ENCODE measurements at places on chromosomes 6 and 20.

DNA sequence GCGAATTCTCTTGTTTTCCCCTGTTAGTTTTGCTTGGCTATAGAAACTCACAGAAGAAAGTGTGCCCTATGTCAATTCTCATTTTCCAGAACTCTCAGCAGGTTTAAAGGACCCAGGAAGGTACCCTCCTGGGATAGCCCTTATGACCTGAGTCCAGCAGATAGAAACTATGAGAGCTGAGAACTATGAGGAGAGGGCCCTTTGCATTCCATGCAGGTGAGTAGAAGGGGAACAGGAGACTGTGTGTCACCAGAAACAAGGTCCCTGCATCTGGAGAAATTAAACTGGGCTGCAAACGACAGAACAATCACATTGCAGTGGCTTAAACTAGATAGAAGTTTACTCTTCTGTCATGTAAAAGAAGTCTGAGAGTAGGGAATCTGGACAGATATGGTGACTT lies 35.7 kb upstream of the SCUBE3 start:
- DNase-seq = no peak

DNA sequence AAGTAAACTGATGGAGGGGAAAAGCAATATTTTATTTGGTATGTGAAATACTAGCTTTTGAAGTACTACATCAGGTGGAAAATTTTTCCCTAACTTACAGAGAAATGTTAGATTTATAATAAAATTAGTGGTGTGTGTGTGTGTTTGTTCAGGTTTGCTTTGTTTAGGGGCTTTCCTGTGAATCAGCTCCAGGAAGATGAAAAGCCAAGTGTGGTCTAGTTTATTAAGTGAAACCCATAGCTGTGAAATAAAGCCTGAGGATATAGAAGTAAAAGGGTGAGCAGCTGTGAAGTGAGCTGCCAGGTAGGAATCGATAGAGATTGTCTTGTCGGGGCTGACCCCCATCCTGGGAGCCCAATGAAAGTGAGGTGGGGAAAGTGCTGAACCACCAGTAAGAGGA lies 347.6 kb upstream of the IMPG1 start:
- no peak for DNase-seq

DNA sequence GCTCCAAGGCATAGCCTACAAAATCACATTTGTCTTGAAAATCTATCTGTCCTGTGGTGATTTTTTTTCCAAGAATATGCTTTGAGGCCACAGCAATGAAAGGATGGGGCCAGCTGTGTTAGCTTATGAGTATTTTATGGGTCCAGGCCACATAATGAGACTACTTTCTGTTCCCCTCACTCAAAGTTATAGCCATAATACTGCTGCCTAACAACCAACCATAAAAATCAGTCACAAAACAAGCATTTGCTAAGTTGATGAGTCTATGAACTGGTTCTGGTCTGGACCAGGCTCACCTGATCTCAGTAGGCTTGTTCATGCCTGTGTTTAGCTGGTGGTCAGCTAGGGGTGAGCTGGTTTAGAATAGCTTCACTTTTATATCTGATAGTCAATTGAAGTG lies 192.5 kb upstream of the PLCB4 start:
- no peak for DNase-seq

GRCh38 chr6:27672113-27672799 lies 199.4 kb upstream of the ZNF184 start:
- peak; percentile 47 for DNase-seq

- DNase-seq = no peak
These were observed 223.8 kb downstream of the HAO1 start for GRCh38 chr20:7716286-7716972.

GRCh38 chr20:61436283-61436666 lies 184.2 kb downstream of the CDH4 start:
- no peak for DNase-seq

- no peak for DNase-seq
These were observed 45.6 kb upstream of the IPCEF1 start for GRCh38 chr6:154402081-154402780.

- DNase-seq = peak; percentile 27
These were observed 643 bp upstream of the SLC35D3 start for GRCh38 chr6:136921381-136921935.

DNA sequence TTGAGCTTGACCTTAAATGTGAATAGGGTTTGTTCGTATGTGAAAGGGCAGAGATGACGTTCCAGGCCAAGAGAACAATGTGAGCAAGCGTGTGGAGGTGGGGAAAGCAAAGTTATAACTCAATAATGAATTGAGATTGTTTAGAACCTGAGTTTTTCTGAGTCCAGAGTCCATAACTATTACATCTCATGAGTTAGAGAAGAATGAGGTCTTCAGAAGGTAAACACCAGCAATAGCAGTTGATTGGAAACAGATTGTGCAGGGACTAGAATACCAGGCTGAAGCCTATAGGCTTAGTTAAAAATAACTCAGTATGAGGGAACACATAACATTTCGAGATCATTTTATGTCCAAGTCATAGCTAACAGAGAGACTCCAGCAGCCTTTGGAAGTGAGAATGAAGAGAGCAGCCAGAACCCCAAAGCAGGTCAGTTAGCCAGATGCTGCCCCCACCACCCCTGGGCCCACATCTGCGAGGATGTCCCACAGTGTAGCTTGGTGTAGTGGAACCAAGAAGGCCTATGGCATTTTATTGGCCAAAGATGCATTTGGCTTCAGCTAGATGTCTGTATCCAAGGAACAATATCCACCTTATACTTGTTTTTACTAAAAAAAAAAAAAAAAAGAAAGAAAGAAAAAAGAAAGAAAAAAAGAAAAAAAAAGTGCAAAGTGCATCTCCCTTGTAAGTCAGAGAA lies 121.7 kb downstream of the TNFRSF21 start:
- DNase-seq = peak; percentile 43

- DNase-seq = no peak
These were observed 17.1 kb upstream of the SASH1 start for GRCh38 chr6:148325316-148326068.

GRCh38 chr20:46063652-46064054 lies 26.1 kb downstream of the NCOA5 start:
- no peak for DNase-seq

- no peak for DNase-seq
These were observed 344.6 kb upstream of the ARID1B start for GRCh38 chr6:156432543-156432942.

DNA sequence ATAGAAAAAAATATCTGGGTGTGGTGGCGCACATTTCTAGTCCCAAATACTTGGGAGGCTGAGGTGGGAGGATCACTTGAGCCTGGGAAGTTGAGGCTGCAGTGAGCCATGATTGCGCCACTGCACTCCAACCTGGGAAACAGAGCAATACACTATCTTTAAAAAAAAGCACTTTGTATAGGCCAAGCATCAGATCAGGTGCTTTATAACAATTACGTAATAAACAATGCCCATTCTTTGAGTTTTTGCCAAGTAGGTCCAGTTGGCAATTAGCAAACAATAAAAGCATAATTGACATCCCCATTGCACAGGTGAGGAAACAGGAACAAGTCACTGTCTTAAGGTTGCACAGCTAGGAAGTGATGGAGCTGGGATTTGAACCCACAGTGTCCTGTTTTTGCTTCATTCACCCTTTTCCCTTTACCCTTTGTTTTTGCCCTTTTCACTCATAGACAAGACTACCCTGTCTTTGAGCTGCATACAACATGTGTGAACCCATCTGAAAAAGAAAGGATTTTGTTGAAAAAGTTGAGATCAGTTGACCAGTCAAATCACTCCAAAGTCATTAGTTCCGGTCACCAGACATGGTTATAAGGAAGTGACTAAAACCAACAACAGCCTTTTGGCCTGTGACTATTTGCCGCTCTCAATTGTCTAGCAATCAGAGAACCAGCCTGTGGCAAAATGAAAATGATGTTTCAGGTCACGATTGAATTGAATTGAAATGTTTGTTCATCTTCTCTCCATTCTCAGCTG lies 303.6 kb downstream of the TFAP2C start:
- DNase-seq = no peak

DNA sequence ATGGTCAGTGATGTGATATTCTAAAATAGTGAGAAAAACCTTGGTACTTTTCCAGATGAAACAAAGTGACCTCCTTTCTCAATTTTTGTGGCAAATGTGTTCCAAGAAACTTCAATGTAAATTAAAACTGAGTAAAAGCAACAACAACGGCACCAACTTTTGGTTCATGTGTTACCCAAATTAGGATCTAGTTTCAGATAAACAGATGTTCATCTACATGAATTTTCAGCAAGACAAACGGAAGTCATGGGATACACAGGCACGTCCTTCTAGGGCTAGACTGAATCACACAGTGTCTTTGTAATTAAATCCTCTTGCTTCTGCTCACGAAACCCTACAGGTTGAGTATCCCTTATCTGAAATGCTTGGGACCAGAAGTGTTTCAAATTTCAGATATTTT lies 915.2 kb downstream of the TFAP2A start:
- DNase-seq = no peak

- DNase-seq = no peak
These were observed 48.9 kb downstream of the ESF1 start for GRCh38 chr20:13735826-13736225.

DNA sequence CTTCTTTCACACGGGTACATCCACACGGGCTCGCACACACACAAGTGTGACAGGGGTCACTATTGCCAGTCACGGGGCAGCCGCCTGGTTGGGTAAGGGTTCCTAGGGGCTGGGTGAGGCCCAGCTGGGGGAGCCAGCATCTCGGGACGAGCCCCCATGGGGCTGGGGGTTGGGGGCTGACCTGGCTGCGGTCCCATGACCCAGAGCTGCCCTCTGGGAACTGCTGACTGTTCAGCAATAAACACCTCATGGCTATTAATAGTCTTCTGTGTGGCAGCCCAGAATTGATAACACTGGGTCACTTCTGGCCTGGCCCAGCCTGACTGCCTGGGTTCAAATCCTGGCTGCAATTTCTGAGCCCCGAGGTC lies 23.8 kb downstream of the VEGFA start:
- no peak for DNase-seq

GRCh38 chr6:150735341-150735851 lies 130.1 kb upstream of the MTHFD1L start:
- DNase-seq = no peak

DNA sequence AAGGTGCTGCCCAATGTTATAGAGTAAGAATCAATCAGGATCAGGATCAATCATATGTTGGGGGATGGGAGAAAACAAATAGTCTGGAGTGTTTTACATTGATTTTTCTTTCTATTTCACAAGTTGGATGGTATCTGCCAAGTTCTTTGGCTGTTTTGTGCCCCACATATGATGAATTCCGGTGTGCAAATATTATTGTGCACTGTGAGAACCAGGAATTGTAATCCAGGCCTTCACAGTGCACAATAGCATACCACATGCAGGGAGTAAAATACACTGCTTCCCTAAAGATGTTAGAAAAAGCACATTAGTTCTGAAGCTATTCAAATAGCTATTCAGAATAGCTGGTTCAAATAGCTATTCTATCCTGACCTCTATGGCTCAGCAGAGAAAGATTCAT lies 133.7 kb downstream of the LCA5 start:
- DNase-seq = no peak

DNA sequence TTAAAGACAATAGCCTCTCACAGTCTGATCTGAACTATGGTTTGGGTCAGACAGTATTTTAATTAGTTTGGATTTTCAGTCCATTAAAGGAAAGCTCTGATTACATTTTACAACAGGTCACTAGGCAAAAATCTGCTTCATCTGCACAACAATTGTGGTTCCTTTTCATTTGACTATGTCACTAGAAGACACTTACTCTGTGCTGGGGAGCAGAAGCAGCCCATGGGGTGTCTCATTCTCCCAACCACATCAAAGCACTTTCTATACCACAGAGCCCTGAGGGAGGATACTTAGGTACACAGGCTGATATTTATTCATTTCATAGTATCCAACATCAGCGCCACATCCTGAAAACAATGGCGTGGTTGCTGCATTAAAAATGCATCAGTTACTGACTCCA lies 36.6 kb upstream of the HDAC2 start:
- DNase-seq = no peak

DNA sequence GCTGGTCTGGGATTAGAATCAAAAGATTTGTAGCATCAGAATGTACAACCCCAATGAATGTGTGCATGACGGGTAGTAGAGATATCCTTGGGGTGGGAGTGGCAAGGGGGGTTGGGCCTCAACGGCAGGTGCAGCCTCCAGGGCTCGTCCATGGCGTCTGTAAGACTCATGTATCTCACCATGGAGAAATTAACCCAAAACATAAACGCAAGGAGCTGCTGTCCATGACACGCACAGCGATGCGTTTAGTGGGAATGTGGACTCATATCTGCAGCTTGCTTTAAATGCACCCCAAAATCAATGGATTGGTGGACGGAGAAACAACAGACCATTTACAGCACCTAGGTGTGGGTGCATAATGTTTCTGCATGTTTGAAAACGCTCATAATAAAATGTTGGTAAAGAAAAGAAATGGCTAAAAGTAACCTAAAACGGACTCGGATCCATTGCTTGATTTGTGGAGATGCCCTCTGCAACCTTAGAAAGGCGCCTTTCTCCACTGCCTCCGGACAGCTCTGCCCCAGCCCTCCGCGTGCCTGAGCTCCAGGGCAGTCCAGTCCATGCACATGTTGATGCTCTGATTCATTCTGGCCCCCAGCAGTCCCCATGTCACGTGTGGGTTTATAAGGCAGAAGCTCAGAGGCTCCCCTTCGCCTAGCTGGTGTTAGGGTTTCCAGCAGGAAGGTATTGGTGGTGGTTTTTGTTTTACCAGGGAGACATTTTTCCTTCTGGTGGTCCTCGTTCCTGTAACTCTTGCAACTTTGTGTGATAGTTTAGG lies 24.5 kb downstream of the PYGB start:
- peak; percentile 22 for DNase-seq

- DNase-seq = no peak
These were observed 66.9 kb downstream of the CARMIL1 start for GRCh38 chr6:25346064-25346463.

- no peak for DNase-seq
These were observed 9.3 kb upstream of the NCR2 start for GRCh38 chr6:41326092-41326491.

GRCh38 chr6:16286151-16286522 lies 47.8 kb downstream of the GMPR start:
- DNase-seq = no peak

DNA sequence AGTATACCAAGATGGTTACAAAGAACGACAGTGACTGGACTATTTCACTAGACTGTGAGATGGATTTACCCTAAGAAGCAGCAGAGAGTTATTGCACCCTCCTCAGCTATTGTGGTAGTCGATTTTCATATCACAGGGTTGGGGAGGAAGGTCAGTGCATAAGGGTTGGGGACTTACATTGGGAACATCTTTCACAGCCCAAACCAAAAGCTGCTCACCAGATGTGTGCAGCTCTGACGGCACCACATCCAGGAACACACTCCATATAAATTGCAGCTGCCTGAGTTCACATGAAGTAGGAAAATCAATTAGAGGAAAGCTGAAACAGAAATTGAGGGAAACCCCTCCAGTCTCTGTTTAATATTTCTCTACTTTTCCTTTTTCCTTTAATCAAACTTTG lies 470.5 kb upstream of the NRSN1 start:
- no peak for DNase-seq
